ENCODE measurements at places on chromosomes 4 and X. TPM values are rescaled to one million over a fixed set of nuclear protein-coding genes. Genes with fewer than 3 reads are reported as not detected.
A peak's percentile ranks its signal among the peaks of the same experiment; 100 is the strongest.

The CT45A2 gene
- not detected for polyA plus RNA-seq

The PPP2R2C gene
- 2.3 TPM for polyA plus RNA-seq

The TREX2 gene
- 0.47 TPM for polyA plus RNA-seq

The DCLK2 gene
- polyA plus RNA-seq = 1.9 TPM

The CASP3 gene
- polyA plus RNA-seq = 61.6 TPM

- H3K4me3 ChIP-seq = no peak overlapping the region
- peaks cover 41% of the 10 kb centered on the region for H3K4me1 ChIP-seq
- no peaks in the 10 kb centered on the region for H3K27me3 ChIP-seq
- peaks cover 34% of the 10 kb centered on the region for H3K36me3 ChIP-seq
- no peak overlapping the region for H3K27ac ChIP-seq
- no peak for DNase-seq
These were observed 7.9 kb downstream of the TRIM2 start for GRCh38 chr4:153211986-153212728.

GRCh38 chrX:150049647-150050046 is 111.4 kb upstream of the EOLA2 start:
- no peaks in the 10 kb centered on the region for H3K4me1 ChIP-seq
- H3K27me3 ChIP-seq = no peaks in the 10 kb centered on the region
- DNase-seq = no peak
- H3K27ac ChIP-seq = no peak overlapping the region
- H3K4me3 ChIP-seq = no peak overlapping the region

- DNase-seq = peak; percentile 11
- H3K4me3 ChIP-seq = no peak overlapping the region
- no peaks in the 10 kb centered on the region for H3K36me3 ChIP-seq
- no peaks in the 10 kb centered on the region for H3K27me3 ChIP-seq
- no peak overlapping the region for H3K27ac ChIP-seq
- H3K4me1 ChIP-seq = no peaks in the 10 kb centered on the region
These were observed 118.7 kb downstream of the EFHC2 start for GRCh38 chrX:44224760-44225159.

DNA sequence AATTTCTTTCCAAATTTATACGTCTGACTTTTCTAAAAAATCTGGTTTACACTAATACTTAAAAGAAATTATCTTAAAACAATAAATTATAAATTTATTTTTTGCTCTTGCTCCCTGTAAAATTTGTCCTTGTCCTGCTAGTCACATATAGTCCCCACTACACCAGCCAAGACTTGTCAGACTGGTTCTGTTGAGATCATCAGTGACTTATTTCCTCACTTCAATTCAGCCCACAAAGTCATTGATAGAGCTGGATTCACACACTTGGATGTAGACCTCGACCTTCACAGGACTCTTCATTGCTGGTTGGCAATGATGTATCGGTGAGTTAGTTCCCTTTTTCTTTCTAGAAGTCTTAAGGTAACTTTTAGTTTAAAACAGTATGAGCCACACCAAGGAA is at the start of gene TMPRSS11E:
Gene TMPRSS11E, plus strand, starts transcription at position 263 of the 400 bp plus-strand sequence. Its CDS starts 50 bp downstream, at position 313.
- DNase-seq = peak; percentile 15
- H3K4me1 ChIP-seq = no peaks in the 10 kb centered on the region
- H3K27me3 ChIP-seq = no peaks in the 10 kb centered on the region
- no peak within 1 kb of the TSS for H3K4me3 ChIP-seq
- no peaks in the 10 kb centered on the region for H3K36me3 ChIP-seq
- H3K27ac ChIP-seq = no peak within 1 kb of the TSS

- no peaks in the 10 kb centered on the region for H3K36me3 ChIP-seq
- no peak overlapping the region for H3K4me3 ChIP-seq
- no peaks in the 10 kb centered on the region for H3K4me1 ChIP-seq
These were observed 188.9 kb downstream of the CAMK2D start for GRCh38 chr4:113572620-113573019.

DNA sequence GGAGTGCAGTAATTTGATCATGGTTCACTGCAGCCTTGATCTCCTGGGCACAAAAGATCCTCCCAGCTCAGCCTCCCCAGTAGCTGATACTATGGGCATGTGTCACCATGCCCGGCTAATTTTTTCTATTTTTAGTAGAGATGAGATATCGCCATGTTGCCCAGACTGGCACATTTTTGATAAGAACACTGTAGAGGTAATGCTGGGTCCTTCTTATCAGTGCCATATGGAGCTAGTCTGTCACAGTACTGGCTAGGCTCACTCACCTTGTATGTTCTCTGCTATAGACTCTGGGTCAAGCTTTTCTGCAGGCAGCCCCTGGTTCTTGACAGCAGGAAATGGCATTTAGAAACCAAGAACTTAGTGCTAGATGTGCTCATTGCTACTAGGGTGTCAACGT is 53.9 kb downstream of the BCOR start:
- no peak for DNase-seq
- H3K27me3 ChIP-seq = no peaks in the 10 kb centered on the region
- H3K4me1 ChIP-seq = no peaks in the 10 kb centered on the region
- peaks cover 10% of the 10 kb centered on the region for H3K36me3 ChIP-seq

DNA sequence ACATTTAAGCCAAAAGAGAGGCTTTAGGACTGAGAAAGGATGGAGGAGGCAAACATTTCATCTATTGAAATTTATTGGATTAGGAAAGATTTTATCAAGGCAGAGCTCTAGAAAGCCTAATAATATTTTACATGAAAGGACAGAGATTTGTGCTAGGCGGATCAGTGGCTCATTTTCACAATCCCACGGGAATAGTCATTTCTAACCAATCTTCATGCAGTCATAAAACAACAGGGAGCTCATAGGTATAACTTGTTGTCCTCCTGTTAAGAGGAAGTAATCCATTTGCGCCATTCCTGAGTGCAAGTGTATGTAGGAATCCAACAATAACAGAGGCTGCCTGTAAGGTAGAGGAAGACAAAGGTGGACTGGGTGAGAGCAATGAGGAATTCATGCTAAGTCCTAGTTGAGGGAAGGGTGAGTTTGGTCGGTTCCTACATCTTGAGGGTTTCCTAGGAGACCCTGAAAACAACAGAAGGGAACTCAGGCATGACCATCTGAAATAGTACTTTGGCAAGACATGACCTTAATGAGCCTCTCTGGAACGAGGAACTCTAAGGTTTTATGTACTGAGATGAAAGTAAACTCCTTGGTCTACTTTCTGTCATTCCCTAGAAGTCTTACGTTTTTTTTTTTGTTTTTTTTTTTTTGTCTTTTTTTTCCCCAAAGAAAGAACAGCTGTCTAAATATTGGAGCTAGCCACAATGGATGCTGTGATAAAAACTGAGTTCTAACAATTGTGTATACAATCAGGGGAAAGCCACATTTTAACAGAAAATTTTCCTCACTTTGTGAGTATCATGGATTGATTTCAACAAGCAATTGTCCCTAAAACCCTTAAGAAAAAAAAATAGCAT is 89.7 kb downstream of the GEMIN8 start:
- H3K27me3 ChIP-seq = no peaks in the 10 kb centered on the region
- H3K27ac ChIP-seq = no peak overlapping the region
- H3K36me3 ChIP-seq = no peaks in the 10 kb centered on the region
- no peak overlapping the region for H3K4me3 ChIP-seq
- no peaks in the 10 kb centered on the region for H3K4me1 ChIP-seq

DNA sequence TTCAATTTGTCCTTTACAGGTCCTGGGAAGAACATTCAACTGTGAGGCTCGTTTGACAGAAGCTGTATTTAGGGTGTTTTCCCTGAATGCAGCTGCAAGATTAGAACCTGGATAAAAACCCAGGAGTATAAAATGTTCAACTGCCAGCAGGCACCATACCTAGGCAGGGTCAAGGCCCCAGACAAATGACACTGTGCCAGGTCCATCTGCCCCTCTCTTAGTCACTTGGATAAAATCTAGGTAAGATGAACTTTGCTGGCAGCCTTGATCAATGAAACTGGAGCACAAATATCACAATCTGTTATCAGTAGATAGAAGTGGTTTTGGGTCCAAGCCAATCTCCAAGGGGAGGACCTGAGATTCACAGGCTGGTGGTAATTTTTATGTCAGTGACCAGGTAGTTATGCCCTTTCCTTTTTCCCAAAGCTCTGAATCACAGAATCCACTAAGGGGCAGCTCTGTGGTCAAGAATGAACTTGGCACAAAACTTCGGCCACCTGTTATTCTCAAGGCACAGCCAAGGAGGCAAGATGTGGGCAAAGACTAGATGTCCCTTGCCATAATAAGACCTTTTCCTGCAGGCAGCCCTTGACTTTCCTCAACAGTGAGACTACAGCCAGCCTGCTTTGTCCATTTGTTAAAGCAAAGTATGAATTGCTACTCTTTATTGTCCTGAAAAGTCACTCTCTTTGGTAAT is 501.0 kb downstream of the PPARGC1A start:
- no peak overlapping the region for H3K4me3 ChIP-seq
- H3K36me3 ChIP-seq = no peaks in the 10 kb centered on the region
- no peaks in the 10 kb centered on the region for H3K27me3 ChIP-seq
- no peak overlapping the region for H3K27ac ChIP-seq
- no peaks in the 10 kb centered on the region for H3K4me1 ChIP-seq

- no peak overlapping the region for H3K4me3 ChIP-seq
- H3K4me1 ChIP-seq = no peaks in the 10 kb centered on the region
- H3K27ac ChIP-seq = no peak overlapping the region
- no peaks in the 10 kb centered on the region for H3K36me3 ChIP-seq
These were observed 63.9 kb downstream of the TRMT44 start for GRCh38 chr4:8504279-8505007.

DNA sequence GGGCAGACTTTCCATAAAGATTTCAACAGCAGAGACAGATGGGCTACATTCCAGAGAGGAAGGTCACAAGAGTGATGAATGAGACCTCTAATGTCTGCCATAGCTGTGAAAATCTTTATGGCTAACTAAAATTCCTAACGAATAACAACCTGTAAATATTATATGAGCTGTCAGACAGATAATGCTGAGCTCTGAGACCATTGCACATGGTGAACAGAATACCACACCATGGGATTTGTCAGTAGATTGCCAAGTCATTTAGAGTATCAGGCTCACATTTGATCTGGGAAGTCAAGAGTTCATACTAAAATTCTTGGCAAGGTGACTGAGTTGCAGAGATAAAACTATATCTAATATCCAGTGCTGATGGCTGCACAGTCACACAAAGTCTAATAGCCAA is 259.2 kb upstream of the FTHL17 start:
- H3K4me1 ChIP-seq = no peaks in the 10 kb centered on the region
- H3K4me3 ChIP-seq = no peak overlapping the region
- no peaks in the 10 kb centered on the region for H3K27me3 ChIP-seq
- H3K27ac ChIP-seq = no peak overlapping the region

- no peak overlapping the region for H3K27ac ChIP-seq
- no peak for DNase-seq
- no peaks in the 10 kb centered on the region for H3K36me3 ChIP-seq
These were observed 27.1 kb downstream of the IGFBP7 start for GRCh38 chr4:57083090-57083489.

- H3K4me3 ChIP-seq = no peak overlapping the region
- no peaks in the 10 kb centered on the region for H3K4me1 ChIP-seq
- H3K27ac ChIP-seq = no peak overlapping the region
- H3K27me3 ChIP-seq = peaks cover 32% of the 10 kb centered on the region
These were observed 59.4 kb upstream of the ADRA2C start for GRCh38 chr4:3706565-3707422.

DNA sequence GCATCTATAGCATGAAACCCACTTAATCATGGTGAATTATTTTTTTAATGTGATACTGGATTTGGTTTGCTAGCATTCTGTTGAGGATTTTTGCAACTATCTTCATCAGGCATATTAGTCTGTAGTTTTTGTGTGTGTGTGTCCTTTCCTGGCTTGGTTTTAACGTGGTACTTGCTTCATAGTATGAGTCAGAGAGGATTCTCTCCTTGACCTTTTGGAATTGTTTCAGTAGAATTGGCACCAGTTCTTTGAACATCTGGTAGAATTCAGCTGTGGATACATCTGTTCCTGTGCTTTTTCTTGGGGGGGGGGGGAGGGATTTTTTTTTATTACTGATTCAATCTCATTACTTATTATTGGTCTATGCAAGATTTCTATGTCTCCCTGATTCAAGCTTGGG is 232.0 kb upstream of the KLF8 start:
- H3K4me3 ChIP-seq = no peak overlapping the region
- H3K27me3 ChIP-seq = no peaks in the 10 kb centered on the region
- no peak for DNase-seq
- H3K4me1 ChIP-seq = no peaks in the 10 kb centered on the region
- H3K36me3 ChIP-seq = no peaks in the 10 kb centered on the region
- H3K27ac ChIP-seq = no peak overlapping the region

GRCh38 chrX:119488749-119489148 is 20.5 kb downstream of the SLC25A5 start:
- H3K36me3 ChIP-seq = no peaks in the 10 kb centered on the region
- H3K4me1 ChIP-seq = no peaks in the 10 kb centered on the region
- no peak overlapping the region for H3K4me3 ChIP-seq
- H3K27ac ChIP-seq = no peak overlapping the region

DNA sequence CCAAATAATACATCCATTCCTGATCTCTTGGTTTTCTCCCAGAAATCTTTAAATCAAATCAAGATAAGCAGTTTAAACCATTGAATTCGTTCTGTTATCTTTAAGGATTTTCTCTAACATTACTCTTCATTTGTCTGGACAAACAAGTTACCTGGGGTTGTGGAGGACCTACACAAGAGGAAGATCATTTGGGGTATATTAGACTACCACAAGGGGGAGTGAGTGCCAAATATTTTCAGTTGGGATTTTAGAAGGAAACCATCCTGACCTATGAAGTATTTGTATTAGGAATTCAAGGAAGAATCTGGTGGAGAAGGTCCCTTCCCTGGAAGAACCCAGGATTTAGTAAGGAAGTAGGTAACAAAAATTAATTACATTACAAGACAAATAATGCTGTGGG is 12.0 kb upstream of the DCHS2 start:
- no peak overlapping the region for H3K4me3 ChIP-seq
- H3K36me3 ChIP-seq = no peaks in the 10 kb centered on the region
- H3K27me3 ChIP-seq = peaks cover 14% of the 10 kb centered on the region
- no peaks in the 10 kb centered on the region for H3K4me1 ChIP-seq
- peak; percentile 2 for DNase-seq

DNA sequence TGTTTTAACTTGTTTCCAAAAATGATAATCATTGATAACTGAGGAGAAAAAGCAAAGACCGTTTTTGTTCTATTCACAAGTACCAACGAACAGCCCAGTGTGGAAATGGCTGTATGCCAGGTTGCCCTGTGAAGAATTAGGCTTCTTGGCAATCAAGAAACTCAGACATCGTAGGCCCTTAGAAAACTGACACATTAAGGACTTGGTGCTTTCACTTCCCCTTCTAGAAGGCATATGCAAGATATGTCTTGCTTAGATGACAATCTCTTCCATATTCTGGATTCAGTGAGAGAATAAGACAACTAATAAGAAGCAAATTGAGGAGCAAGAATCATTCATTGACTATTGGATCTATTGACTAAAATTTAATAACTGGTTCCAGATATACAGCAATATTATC is 56.6 kb downstream of the ANAPC10 start:
- H3K27me3 ChIP-seq = no peaks in the 10 kb centered on the region
- peaks cover 4% of the 10 kb centered on the region for H3K36me3 ChIP-seq
- H3K4me1 ChIP-seq = no peaks in the 10 kb centered on the region
- no peak overlapping the region for H3K4me3 ChIP-seq
- no peak for DNase-seq

DNA sequence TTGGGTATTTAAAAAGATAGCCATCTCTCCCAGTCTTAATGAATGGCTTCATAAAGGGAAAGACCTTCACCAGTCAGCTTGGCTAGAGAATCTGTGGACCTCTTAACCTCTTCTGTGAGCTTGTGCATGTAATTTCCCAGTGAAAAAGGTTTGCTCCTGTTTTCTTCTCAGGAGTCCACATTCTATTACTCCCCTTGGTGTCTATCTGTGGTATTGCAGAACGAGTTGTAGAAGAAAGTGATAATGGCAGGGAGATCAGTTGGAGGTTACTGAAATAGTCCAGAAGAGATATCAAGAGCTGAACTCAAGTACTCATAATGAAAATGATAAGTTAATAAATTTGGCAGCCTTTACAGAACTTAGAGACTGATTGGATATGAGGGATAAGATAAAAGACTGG is 16.5 kb upstream of the VAMP7 start:
- H3K4me3 ChIP-seq = no peak overlapping the region
- no peak overlapping the region for H3K27ac ChIP-seq
- H3K27me3 ChIP-seq = no peaks in the 10 kb centered on the region
- DNase-seq = no peak

All from small intestine (tissue), 16 donors.